Melanocyte of skin (primary cell): ENCODE measurements at places on chromosomes 2 and 18. TPM values are rescaled to one million over a fixed set of nuclear protein-coding genes. Genes with fewer than 3 reads are reported as not detected.

C2orf81 gene
- total RNA-seq = 1.7 and 2.2 TPM in 2 replicates

FAM237A gene
- total RNA-seq = not detected in 2 replicates

NT5DC4 gene
- total RNA-seq = not detected in 2 replicates

TFPI gene
- total RNA-seq = 8.9 and 9.0 TPM in 2 replicates

RASGRP3 gene
- 2.4 and 5.8 TPM in 2 replicates for total RNA-seq

NPHP1 gene
- total RNA-seq = 2.7 and 4.0 TPM in 2 replicates

RGPD3 gene
- 0.34 and 0.36 TPM in 2 replicates for total RNA-seq

NPPC gene
- 1.1 TPM in 1 of 2 replicates, not detected in the other for total RNA-seq
